ENCODE measurements at places on chromosomes 16 and 17.

DNA sequence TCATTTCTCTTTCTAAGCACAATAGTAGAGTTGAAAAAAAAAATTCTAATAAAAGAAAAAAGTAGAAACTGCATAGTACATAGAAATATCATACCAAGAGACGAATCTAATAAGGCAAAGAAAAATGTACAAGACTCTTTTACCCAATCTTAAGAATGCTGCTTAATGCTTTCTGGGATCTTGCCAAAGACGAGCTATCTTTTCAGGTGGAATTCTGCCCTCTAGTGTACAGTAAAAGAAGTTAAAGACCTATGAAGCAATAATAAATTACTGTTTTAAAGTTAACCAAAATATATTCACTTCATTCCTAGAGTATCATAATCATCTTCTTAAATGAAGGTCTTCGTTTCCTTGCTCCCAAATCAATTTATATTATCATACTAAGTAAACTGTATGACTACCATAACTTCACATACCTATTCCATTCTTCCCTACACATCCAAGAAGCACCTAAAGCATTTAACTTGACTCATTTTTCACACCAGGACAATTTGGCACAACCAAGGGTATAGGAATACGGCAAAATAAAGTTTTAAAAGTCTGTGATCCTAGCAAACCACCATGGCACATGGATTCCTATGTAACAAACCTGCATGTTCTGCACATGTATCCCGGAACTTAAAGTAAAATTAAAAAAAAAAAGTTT is 47.7 kb downstream of the CFDP1 start:
- DNase-seq, result no peak

GRCh38 chr17:65334406-65334805 is 197.2 kb downstream of the RGS9 start:
- DNase-seq, result no peak

GRCh38 chr17:38466346-38467315 is 38.4 kb downstream of the ARHGAP23 start:
- no peak for DNase-seq

- no peak for DNase-seq
These were observed 1.7 kb downstream of the STUB1 start for GRCh38 chr16:681746-682427.

GRCh38 chr17:16453493-16453851 is 38.1 kb downstream of the TRPV2 start:
- no peak for DNase-seq

GRCh38 chr16:19118938-19119431 is 5.2 kb downstream of the ITPRIPL2 start:
- no peak for DNase-seq

- DNase-seq, result no peak
These were observed 129.9 kb downstream of the PITPNC1 start for GRCh38 chr17:67506966-67507365.
